Uterus (tissue), 4 donors: ENCODE measurements at places on chromosomes 4 and X. TPM values are rescaled to one million over a fixed set of nuclear protein-coding genes. Genes with fewer than 3 reads are reported as not detected.

DNA sequence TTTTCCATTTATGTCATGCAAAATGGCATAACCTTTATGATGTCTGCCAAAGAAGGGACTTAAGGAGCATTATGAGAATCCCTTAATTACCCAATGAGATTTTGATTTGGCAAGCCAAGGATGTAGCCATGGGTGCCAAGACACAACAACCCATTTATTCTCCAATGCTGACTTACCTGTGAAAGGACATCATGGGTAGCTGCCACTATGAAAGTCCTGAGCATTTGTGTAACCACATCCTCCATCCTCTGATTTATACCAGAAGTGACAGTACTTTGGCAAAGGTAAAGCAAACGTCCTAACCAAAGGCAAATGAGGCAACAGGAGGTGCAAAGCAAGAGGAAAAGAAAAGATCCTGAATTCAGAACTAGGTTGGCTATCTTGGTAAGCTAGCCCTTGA lies 87.3 kb upstream of the EMCN start:
- DNase-seq = no peak

DNA sequence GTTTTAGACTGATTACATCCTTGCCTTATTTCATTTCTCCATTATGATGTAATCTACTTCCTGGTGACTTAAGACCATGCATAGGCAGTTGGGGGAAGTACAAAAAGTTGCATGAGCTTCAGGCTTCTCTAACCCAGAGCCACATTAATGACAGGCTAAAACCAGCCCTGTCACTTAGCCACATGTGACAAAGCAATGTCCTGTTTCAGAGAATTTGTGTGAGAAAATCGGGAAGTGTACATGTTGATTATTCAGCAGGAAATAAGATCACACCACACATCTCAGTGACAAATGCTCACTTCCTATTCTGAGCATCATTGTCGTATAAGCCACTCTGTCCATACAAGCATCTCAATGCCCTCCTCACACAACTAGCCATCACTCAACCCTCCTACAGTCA lies 98.5 kb upstream of the MAGEB16 start:
- DNase-seq = no peak

GRCh38 chr4:152976212-152976761 lies 40.2 kb downstream of the FHDC1 start:
- DNase-seq = no peak

DNA sequence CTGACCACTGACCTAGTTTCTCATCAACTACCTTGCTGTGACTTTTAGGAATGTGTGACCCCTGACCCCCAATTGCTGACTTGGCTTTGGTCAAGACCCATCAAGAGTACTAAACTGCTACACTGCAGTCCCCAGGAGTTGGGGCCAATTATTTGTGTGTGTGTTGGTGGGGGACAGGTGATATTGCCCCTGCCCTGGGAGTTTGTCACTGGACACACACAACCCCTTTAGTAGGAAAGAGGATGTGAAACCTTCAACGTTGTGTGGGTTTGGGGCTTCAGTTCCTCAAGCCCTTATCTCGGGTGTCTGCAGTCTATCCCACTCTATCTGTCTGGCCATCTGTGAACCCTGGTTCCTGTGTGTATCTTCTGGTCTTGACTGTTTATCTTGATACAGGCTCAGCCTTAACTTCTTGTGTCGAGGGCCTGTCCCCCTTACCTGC lies 6.5 kb downstream of the SASH3 start:
- DNase-seq = no peak

DNA sequence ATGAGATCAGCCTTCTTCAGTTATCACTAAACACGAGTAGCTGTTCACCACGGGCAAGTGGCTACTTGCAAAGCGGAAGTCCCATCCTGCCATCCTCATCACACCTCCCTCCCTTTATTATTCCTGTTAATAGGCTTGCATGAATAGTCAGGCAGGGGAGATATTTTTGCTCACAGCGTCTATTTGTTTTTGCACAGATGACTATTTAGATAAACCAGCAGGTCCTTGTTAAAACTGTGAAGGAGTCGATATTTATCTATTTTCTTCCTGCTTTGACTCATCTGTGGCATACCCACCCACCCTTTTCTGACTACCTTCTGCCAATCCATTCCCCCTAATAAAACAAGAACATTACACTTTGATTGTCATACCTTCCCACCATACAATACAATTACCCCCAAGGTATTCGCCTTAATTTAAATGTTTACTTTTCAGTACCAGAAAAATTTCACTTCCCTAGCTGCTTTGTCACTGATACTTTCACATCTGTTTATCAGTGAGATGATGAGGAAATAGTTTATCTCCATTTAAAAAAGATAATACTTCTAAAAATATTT lies 96.6 kb upstream of the BANK1 start:
- DNase-seq = no peak

DNA sequence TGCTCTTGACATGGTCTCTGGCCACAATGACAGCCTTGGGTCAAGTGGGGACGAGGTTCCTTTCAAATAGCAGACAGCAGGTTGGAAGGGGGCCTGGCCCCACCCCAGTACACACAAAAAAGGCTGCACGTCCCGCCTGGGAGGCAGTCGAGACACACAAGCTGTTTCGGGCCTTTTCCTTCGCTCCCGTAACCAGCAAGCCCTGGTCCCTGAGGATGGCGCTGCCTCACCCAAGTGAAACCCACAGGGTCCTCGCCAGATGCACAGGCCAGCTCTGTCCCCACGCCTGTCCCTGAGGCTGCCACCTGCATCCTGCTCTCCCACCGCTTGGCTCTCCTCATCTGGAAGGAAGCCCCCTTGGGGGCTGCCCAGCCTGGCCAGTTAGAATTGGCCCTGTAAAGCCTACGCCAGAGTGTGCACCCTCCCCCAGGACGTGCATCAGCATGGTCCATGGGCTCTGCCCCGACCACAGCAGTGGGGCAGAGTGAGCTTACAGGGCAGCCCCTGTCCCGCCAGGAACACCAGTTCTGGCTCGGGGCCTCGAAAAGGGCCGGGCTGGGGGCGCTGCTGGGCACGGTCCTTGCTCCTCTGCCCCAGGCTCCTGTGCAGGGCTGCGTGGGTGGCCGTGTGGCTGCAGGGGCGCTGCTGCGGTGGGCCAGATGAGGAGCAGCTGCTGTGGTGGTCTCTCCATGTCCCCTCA lies 2.0 kb downstream of the CPLX1 start:
- no peak for DNase-seq

DNA sequence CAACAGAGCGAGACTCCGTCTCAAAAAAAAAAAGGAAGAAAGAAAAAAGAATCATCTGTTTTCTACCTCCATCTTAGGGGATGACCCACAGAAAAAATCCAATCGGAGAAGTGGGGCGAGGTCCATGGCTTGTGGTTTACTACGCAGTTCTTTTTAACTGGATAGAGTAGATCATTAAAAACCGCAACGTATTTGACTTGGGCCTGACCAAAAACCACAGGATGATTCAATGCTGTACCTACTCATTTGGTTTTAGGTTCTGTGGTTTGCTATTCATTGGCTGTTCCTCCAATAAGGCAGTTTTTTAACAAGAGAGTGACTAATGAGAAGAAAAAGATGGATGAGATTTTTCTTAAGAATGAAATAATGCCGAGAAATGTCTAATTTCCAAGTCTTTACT lies 83.7 kb downstream of the FREM3 start:
- no peak for DNase-seq

GRCh38 chr4:89009115-89009514 lies 47.9 kb downstream of the FAM13A start:
- DNase-seq = no peak

Gene ADD1
- total RNA-seq = 161 TPM

GRCh38 chr4:138341739-138342415 lies 99.7 kb upstream of the SLC7A11 start:
- DNase-seq = no peak

DNA sequence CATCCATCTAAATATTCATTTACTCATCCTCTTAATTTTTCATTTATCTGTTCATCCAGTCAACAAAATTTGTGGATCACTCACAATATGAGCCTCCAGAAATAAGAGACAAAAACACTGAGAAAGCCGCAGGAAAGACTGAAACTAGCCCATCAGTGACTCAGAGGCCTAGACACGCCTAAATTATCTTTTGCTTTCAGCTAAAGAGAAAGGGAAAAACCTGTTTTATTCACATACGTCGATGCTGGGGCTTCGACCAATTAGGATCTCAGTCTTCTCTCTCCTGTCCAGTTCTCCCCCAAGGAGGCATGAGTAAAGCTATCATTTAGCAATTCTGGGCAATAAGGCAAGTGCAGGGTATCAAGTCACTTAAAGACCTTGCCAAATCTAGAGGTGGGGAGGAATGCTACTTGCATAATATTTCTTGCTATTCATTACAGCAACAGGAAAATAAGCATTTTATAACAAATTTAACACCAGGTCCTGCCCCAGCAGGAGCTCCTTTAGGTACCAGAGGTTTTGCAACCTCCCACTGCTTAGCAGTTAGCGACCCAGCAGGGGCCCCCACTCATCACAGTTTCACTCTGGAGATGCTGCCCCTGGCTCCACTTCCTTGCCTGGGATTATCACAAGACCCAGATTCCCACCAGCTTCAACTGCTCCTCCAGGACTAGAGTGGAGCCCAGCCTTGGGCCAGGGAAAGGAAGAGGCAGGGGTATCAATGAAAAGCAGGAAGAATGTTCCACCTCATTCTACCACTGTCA lies 30.1 kb upstream of the TMEM154 start:
- DNase-seq = no peak
